Activated CD4-positive, alpha-beta T cell treated with anti-CD3 and anti-CD28 coated beads, Interleukin-2, amount 10 ng/mL, durations not matched to agents 7 days and 5 days (primary cell): ENCODE measurements at places on chromosomes 11 and 22. TPM values are rescaled to one million over a fixed set of nuclear protein-coding genes. Genes with fewer than 3 reads are reported as not detected.

DNA sequence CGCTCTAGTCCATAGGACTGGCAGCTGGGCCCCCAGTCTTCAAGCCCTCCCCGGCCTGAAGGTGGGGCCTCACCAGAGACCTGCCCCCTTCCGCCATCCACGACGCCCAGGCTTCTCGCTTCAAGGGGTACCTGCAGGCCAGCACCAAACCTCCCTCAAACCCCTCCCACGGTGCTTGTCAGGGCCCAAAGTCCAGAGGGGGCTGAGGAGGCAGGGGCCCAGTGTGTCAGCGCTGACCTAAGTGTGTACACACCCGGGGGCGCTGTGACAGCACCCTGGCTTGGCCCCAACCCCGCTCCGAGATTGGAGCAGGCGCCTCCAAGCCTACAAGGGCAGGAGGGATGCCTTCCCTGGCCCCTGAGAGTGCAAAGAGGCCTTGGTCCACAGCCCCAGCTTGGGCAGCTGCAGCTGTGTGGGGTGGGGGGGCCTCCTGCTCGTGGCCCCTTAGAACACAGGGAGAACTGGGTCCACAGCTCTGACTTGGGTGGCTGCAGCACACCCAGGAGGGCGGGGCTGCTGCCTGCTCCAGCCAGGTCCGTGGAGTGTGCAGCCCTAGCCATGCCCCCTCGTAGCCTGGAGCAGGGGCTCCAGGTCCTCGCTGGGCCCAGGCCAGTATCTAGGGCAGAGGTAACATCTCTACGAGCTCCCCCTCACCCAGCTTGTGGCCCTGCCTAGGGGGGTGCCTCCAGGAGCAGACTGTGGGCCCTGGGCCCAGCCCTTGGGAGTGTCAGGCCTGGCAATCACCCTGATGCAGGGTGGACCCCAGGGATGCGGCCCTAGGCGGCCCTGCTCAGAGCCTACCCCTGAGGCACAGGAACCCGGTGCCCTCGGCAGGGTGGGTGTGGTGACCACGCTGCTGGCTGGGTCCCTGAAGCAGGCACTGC is 4.9 kb downstream of the SBF2 start:
- no peak overlapping the region for H3K4me3 ChIP-seq
- H3K4me1 ChIP-seq, result peaks cover 19% of the 10 kb centered on the region
- H3K27me3 ChIP-seq, result peaks cover 30% of the 10 kb centered on the region
- no peak overlapping the region for H3K27ac ChIP-seq

DNA sequence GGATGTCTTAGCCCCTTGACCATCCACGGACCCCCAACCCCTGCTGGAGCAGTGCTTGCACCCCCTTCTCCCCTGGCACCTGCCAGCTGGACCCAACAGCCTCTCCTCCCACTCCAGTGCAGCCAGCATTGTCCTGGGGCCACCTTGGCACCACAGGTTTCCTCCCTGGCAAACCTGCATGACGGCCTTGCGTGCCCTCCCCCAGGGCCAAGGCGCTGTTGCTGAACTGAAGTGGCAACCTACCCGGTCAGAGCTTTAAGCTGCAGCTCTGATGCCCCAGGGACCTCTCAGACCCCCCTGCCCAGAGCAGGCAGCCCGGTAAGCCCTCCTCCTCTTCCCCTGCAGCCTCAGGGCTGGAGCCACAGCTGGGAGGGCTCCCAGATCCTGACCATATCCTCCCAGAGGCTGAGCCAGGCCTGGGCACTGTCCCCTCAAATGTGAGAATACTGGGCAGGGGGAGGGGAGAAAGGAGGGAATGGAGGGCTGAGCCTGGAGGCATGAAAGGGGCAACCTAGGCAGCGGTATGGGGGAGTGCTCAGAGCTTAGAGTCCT is 1.8 kb upstream of the LRRC75B start:
- no peak overlapping the region for H3K4me3 ChIP-seq
- no peaks in the 10 kb centered on the region for H3K36me3 ChIP-seq
- peaks cover 8% of the 10 kb centered on the region for H3K4me1 ChIP-seq

- no peak overlapping the region for H3K4me3 ChIP-seq
- DNase-seq, result no peak
- no peaks in the 10 kb centered on the region for H3K4me1 ChIP-seq
- no peaks in the 10 kb centered on the region for H3K36me3 ChIP-seq
These were observed 108.4 kb upstream of the CSNK2A3 start for GRCh38 chr11:11461473-11461872.

GRCh38 chr11:78427615-78428265 is 10.1 kb upstream of the GAB2 start:
- no peak overlapping the region for H3K4me3 ChIP-seq
- no peak overlapping the region for H3K27ac ChIP-seq
- H3K27me3 ChIP-seq, result no peaks in the 10 kb centered on the region
- peaks cover 53% of the 10 kb centered on the region for H3K4me1 ChIP-seq

DNA sequence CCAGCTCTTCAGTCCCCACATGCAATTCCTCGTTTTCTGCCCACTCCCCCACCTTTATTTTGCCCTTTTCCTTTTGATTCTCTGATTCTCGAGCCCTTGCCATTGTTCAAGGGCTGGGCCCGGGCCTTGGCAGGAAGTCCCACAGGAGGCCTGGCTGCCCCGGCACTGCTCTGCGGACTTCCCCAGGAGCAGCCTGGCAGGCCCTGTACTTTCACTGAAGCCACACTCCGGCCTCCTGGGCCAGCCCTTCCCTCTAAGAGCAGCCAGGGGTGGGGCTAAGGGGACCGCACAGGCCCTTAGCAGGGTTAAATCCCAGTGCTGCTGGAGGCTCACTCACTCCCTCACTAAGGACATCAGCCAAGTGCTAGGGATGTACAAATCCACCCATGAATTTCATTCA is 4.1 kb downstream of the LRRC32 start:
- H3K27me3 ChIP-seq, result peaks cover 25% of the 10 kb centered on the region
- H3K27ac ChIP-seq, result no peak overlapping the region
- peaks cover 26% of the 10 kb centered on the region for H3K4me1 ChIP-seq
- H3K4me3 ChIP-seq, result no peak overlapping the region
- no peaks in the 10 kb centered on the region for H3K36me3 ChIP-seq

DNA sequence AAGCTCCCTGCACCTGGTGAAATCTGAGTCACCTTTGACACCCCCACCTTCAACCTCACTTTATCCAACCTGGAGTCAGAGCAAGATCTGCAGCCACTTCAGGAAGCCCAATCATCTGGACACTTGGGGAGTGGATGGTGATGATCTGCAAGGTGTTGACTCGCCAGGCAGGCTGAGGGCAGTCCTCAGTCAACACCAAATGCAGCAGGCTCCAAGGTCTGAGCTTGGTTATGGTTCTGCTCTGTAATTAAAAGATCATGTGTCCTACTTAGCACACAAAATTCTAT is 446.9 kb downstream of the BRD1 start:
- H3K36me3 ChIP-seq, result no peaks in the 10 kb centered on the region
- DNase-seq, result no peak
- no peak overlapping the region for H3K27ac ChIP-seq
- peaks cover 6% of the 10 kb centered on the region for H3K27me3 ChIP-seq
- H3K4me1 ChIP-seq, result no peaks in the 10 kb centered on the region
- H3K4me3 ChIP-seq, result no peak overlapping the region

- no peak overlapping the region for H3K27ac ChIP-seq
- H3K4me1 ChIP-seq, result peaks cover 9% of the 10 kb centered on the region
- no peaks in the 10 kb centered on the region for H3K27me3 ChIP-seq
- H3K4me3 ChIP-seq, result no peak overlapping the region
- DNase-seq, result peak; percentile 62
These were observed 32.0 kb upstream of the SERPIND1 start for GRCh38 chr22:20741634-20742581.

GRCh38 chr11:116553482-116553881 is 219.3 kb downstream of the BUD13 start:
- H3K27me3 ChIP-seq, result peaks cover 4% of the 10 kb centered on the region
- no peak overlapping the region for H3K4me3 ChIP-seq
- DNase-seq, result no peak
- H3K36me3 ChIP-seq, result no peaks in the 10 kb centered on the region

DNA sequence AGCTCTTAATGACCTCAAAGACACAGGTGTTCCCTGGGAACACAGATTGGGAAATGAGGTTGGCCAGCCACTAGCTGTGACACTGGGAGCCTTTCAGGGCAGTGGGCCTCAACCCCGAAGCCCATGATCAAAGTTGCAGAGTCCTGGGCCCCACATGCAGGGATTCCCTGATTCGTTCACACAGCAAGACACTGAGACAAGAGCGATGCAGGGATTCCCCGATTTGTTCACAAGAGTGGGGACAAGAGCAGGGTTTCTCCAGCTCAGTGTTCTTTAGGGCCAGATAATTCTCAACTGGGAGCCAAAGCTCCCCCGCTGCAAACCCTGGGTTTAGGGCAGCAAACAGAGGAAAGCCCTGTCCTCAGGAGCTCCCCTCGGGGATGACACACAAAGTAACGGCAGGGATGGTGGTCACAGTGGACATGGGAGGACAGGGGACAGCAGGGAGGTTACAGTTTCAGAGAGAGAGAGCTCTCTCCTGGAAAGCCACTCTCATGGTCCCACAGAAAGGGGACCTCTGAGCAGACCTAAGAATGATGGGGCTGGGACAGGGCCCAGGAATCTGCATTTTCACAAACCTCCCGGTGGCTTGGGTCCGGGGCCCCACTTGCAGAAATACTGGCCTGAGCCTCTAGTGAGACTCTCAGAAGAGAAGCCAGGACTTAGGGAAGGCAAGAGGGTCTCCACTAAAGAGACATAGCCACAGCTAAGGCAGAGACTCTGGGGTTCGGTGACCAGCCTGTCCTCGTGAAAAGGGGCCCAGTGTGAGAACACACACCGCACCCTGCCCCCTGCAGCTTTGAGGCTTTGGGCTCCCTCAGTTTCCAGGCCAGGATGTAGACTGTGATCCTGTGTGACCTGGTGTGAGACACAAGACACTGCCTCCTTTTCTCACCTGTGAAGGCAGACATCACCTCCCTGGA is 7.4 kb upstream of the GNAZ start:
- no peak overlapping the region for H3K27ac ChIP-seq
- no peak overlapping the region for H3K4me3 ChIP-seq
- H3K4me1 ChIP-seq, result peaks cover 4% of the 10 kb centered on the region
- H3K36me3 ChIP-seq, result no peaks in the 10 kb centered on the region
- DNase-seq, result no peak
- H3K27me3 ChIP-seq, result peaks cover 1% of the 10 kb centered on the region

DNA sequence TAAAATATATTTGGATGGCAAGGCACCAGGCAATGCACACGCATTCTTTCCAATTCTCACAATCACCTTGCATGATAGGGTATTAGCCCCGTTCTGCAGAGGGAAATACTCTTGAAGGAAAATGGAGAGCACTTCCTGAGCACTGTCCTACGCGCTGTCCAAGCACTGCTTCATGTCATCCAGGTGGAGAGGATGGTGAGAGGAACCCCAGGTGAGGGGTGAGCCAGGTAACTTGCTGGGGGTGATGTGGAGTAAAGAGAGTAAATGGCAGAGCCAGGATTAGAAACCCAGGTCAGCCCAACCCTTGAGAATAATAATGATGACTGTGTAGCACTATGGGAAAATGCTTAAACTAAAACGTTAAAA is 711 bp upstream of the PACSIN2 start:
- peaks cover 22% of the 10 kb centered on the region for H3K4me1 ChIP-seq
- peak overlapping the region; percentile 95 for H3K4me3 ChIP-seq
- peak overlapping the region; percentile 94 for H3K27ac ChIP-seq
- DNase-seq, result no peak

DNA sequence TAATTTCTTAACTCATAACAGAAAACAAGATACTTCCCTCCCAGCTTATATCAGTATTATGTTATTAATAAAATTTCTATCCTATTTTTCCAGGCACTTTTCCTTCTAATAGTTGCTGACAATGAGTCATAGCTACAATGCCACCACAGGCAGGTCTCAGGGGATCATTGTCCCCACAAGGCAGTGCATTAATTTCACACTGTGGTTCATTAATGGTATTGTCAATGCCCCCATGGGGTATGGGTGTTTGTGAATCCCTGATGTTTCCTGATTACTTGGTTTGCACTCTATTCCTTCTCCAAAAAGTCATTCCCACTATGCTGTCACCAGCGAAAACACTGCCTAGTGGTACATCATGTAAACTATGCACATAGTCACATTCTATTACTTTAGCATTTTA is 345.5 kb upstream of the CTSC start:
- no peak for DNase-seq
- no peak overlapping the region for H3K27ac ChIP-seq
- no peaks in the 10 kb centered on the region for H3K27me3 ChIP-seq
- H3K4me1 ChIP-seq, result peaks cover 7% of the 10 kb centered on the region
- H3K4me3 ChIP-seq, result no peak overlapping the region

DNA sequence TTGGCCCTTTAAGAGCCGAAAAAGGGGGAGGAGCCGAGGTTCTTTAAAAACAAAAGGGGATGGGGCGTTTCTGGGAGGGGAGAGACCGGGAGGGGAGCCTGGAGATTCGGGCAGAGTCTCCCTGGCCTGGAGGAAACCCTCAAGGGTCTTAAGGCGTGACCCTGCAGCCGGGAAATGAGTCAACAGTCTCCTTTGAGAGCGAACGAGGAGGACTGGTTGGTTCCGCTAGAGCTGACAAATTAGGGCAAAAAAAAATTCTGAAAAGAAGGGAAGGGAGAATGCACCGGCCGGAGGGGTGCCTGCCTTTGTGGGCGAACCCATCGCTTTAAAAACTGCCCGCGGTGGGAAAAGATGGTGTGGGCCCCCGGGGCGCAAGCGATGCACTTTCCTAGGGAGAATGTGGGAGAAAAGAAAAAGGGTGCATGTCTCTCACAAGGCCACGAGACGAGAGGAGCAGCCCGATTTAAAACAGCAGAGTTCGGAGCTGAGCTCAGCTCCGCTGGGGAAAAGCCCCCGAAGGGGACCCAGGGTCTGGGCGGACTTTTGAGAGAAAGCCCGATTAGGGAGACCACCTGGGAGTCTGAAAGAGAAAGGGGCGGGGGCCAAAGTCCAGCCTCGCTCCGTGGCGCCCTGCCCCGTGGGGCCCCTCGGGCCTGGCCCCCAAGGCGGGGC is 874 bp downstream of the ZFTA start:
- H3K27ac ChIP-seq, result peak overlapping the region; percentile 68
- H3K4me3 ChIP-seq, result peak overlapping the region; percentile 80
- peaks cover 9% of the 10 kb centered on the region for H3K4me1 ChIP-seq
- no peaks in the 10 kb centered on the region for H3K36me3 ChIP-seq
- peak; percentile 66 for DNase-seq

- no peaks in the 10 kb centered on the region for H3K27me3 ChIP-seq
- peak; percentile 58 for DNase-seq
- peaks cover 22% of the 10 kb centered on the region for H3K36me3 ChIP-seq
- H3K4me1 ChIP-seq, result peaks cover 26% of the 10 kb centered on the region
- peak overlapping the region; percentile 76 for H3K4me3 ChIP-seq
These were observed 789 bp upstream of the KDM2A start for GRCh38 chr11:67118181-67118766.

HSD17B12 gene
- 53.9 TPM for total RNA-seq

SYT7 gene
- not detected for total RNA-seq

RAB36 gene
- total RNA-seq, result 0.31 TPM

OR51E2 gene
- not detected for total RNA-seq

MMP13 gene
- total RNA-seq, result not detected

GLYAT gene
- not detected for total RNA-seq

C11orf97 gene
- not detected for total RNA-seq

KCNJ1 gene
- not detected for total RNA-seq
